GM03348 (cell line): ENCODE measurements at places on chromosomes 16 and 17.

DNA sequence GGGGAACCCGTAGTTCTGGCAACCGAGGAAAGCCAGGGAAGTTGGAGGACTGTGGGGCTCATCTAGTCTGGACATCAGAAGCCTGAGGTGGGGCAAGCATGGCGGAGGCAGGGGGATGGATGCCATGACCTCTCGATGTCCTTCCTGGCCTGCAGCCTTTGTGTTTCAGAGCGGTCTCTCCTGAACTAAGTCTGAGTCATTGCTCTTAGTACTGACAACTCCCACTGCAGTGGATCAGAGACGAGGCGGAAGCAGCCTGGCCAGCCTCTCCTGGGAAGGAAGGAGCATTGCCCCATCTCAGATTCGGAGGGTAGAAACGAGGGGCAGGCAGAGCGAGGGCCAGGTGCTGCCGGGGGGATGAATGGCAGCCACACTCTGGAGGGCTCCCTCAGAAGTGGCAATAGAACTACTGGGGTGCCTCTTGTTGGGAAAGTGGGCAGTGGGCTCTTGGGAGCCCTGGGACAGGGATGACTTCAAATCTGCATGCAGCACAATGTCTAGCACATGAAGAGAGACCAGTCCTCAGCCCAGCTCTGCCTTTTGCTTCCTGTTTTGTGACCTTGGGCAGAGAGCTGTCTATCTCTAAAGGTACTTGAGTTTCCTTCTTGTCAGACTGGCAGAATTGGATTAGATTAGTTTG, 3.6 kb upstream of the STAC2 start:
- peak; percentile 78 for DNase-seq

DNA sequence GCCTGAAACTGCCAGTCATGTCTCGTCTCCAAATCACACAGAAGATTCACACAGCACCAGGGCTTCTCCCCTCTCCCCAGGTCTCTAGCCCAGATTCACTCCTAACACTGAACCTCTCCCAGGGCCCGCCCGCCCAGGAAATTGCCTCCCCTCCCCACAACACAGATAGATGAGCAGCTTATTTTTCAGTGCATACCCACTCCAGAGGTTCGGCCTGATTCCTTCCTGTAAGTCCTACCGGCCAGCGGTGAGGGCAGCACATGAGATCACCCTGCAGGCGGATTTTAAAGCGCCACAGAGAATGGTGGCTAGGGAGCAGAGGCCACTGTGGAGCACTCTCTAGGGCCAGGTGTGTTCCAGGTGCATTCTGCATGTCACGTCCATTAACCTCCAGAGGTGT, 301.8 kb downstream of the IRF8 start:
- no peak for DNase-seq

GRCh38 chr16:88691924-88692560, 5.7 kb upstream of the SNAI3 start:
- DNase-seq: no peak

GRCh38 chr17:57399690-57400089, 143.4 kb downstream of the MSI2 start:
- no peak for DNase-seq

GRCh38 chr16:243348-243747, 8.7 kb downstream of the FAM234A start:
- no peak for DNase-seq

DNA sequence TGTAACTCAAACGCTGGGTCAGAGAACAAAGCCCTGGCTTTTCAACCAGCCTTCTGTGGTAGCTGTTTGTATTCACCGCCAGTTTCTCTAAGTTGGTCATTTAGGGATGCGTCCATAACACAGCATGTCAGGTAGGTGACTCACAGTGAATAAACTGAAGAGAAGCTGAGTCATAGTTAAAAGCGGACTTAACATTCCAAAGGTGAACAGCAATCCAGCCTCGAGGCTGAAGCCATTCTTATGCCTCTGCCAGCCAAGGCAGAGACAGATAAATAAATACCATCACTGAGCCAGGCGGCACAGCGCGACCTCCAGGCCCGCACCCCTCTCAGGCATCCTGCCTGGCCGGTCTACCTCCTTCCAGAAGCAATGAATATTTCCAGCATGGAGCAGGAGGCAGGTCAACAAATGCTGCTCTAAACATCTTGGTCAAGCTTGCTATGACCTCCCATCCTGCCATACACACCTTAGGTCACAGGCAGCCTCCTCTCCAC, 12.4 kb upstream of the CACNG4 start:
- DNase-seq: peak; percentile 88

GRCh38 chr17:34703533-34703932, 124.2 kb downstream of the TMEM132E start:
- peak; percentile 33 for DNase-seq

GRCh38 chr17:31099016-31099415, 4.2 kb downstream of the NF1 start:
- DNase-seq: peak; percentile 37

- no peak for DNase-seq
Observed at GRCh38 chr17:5226940-5227878, 7.5 kb downstream of the SCIMP start.

GRCh38 chr16:56191156-56191815, at the start of gene GNAO1:
GNAO1 (plus strand) TSS chr16:56191489; CDS start chr16:56192236, 747 bp downstream.
- DNase-seq: peak; percentile 85

DNA sequence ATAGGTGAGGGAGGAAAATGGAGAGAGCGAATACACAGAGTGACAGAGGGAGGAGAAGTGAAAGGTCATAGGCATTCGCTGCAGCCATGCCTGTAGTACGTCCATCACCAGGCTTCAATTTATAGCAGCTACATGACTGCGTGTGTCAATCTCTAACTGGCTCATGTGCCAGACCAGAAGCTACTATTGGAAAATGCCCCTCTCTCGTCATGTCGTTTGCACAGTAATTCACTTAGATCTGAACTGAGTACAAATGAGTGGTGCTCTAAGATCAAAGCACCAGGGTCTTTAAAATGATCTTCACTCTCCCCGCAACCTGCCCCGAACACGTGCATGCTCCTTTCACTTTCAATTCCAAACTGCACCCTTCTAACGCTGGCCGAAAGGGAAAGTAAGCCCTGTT, 51.3 kb downstream of the ADCY9 start:
- no peak for DNase-seq

DNA sequence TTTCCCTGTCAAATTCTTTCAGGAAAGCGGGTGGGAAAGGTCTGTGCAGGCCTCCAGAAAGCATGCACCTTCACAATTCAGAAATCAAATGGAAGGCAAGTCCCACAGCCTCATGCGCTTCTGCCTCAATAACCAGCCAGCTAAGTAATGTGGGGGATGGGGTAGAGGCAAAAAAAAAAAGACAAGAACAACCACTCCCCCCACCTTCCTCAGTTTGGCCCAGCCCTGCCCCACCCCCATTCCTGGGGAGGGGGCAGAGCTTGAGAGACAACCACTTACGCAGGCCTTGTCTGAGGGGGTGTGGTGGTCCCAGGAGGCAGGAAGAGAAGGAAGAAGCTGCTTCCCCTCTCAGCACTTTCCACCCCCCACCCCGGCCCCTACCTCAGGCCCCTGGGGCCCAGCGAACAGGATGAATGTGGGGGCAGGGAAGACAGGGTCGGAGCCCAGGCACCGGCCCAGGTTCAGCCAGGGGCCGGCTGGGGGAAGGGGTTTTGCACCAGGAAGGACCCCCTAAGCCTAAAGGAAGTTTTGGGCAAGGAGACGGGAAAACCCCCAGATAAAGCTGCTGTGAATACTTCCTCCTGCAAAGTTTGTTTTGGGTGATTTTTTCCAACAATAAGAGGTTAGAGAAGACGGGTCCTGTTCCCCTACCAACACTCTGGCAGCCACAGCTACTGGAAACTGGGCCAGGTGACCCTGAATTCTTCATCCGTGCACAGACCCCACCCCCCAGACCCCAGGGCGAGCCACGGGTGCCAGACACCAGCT, 1.2 kb downstream of the JUP start:
- DNase-seq: no peak

DNA sequence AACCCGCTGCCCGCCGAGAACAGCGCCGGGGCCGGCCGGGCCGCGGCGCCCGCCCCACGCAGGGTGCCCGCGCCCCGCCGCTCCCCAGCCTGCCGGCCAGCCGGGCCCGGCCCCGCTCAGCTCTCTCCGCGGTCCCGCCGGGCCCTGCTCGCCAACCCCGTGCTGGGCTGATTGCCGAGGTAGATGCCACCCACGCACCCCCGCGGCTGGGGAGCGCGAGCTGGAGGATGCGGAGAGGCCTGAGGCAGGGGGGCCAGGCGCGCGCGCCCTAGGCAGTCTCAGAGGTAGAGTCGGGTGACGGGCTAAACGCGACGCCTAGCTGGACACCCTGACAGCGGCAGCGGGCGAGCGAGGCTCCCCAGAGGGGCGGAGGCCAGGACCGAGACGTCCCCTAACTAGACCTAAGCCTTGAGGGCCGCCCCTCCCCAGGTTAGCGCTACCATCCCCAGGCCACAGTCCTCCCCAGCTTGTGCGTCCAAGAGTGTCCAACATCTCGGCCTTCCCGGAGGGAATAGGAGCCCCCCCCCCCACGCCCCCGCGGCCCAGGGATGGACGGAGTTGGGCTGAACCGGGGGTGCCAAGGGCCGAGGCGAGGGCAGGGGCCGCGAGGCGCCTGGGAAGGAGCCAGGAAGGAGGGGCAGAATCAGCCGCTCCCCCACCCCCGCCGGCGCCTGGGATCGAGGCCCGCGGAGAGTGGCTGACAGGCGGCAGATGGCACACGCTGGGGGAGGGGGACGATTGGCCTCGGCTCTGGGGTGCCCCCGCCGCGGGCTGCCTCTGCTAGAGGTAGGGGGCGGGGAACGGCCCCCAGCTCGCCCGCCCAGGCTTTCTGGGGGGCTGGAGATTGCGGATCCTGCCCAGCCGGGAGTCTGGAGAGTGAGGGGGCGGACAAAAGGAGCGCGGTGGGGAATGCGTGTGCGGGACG, 2.5 kb upstream of the ZNF423 start:
- peak; percentile 54 for DNase-seq

DNA sequence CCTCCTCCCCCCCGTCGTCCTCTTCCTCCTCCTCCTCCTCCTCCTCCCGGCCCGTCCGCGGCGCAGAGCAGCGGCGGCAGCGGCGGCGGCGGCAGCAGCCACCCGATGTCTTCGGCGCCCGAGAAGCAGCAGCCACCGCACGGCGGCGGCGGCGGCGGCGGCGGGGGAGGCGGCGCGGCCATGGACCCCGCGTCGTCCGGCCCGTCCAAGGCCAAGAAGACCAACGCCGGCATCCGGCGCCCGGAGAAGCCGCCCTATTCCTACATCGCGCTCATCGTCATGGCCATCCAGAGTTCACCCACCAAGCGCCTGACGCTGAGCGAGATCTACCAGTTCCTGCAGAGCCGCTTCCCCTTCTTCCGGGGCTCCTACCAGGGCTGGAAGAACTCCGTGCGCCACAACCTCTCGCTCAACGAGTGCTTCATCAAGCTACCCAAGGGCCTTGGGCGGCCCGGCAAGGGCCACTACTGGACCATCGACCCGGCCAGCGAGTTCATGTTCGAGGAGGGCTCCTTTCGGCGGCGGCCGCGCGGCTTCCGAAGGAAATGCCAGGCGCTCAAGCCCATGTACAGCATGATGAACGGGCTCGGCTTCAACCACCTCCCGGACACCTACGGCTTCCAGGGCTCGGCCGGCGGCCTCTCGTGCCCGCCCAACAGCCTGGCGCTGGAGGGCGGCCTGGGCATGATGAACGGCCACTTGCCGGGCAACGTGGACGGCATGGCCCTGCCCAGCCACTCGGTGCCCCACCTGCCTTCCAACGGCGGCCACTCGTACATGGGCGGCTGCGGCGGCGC, at the start of gene FOXF1:
Gene FOXF1, plus strand, starts transcription at position 63 of the 797 bp plus-strand sequence. Its CDS starts 43 bp downstream, at position 106.
- peak; percentile 51 for DNase-seq

GRCh38 chr17:76640550-76641380, 2.8 kb downstream of the ST6GALNAC1 start:
- DNase-seq: no peak

GRCh38 chr17:60832151-60832585, 154.5 kb downstream of the BCAS3 start:
- DNase-seq: peak; percentile 5

DNA sequence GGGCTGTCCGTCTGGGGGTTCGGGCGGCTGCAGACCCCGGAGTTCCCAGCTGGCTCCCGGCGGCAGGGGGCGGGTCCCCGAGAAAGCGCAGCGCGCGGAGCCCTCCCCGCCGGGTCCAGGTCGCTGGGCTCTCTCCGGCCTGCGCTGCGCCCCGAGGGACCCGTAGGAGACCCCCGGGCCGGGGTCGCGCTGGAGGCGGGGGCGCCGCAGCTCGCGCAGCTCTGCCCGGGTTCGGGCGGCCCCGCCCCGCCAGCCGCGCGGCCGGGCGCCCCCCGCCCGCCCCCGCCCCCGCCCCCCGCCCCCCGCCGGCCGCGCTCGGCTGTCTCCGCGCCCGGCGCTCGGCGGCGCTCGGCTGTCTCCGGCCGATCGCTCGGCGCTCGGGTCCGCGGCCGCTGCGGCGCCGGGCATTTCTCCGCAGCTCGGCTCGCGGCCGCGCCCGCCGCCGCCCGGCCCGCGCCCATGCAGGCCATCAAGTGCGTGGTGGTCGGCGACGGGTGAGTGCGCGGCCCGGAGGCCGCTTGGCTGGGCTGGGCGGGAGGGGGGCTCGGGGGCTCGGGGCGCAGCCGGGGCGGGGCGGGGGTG, at the start of gene RAC3:
Gene RAC3, plus strand, starts transcription at position 376 of the 582 bp plus-strand sequence. Its CDS starts 84 bp downstream, at position 460.
- DNase-seq: peak; percentile 72

- peak; percentile 62 for DNase-seq
Observed at GRCh38 chr17:48068491-48068961, 20.4 kb downstream of the NFE2L1 start.

- no peak for DNase-seq
Observed at GRCh38 chr16:83743241-83743640, 64.5 kb upstream of the HSBP1 start.

- peak; percentile 79 for DNase-seq
Observed at GRCh38 chr17:35170968-35171771, 23.0 kb downstream of the SLC35G3 start.

GRCh38 chr17:6427279-6427781, 7.6 kb downstream of the AIPL1 start:
- DNase-seq: peak; percentile 59

- no peak for DNase-seq
Observed at GRCh38 chr16:48435906-48436305, 50.7 kb upstream of the SIAH1 start.
